Fibroblast of skin of right biceps (primary cell): ENCODE measurements at places on chromosomes 2 and 18.

DNA sequence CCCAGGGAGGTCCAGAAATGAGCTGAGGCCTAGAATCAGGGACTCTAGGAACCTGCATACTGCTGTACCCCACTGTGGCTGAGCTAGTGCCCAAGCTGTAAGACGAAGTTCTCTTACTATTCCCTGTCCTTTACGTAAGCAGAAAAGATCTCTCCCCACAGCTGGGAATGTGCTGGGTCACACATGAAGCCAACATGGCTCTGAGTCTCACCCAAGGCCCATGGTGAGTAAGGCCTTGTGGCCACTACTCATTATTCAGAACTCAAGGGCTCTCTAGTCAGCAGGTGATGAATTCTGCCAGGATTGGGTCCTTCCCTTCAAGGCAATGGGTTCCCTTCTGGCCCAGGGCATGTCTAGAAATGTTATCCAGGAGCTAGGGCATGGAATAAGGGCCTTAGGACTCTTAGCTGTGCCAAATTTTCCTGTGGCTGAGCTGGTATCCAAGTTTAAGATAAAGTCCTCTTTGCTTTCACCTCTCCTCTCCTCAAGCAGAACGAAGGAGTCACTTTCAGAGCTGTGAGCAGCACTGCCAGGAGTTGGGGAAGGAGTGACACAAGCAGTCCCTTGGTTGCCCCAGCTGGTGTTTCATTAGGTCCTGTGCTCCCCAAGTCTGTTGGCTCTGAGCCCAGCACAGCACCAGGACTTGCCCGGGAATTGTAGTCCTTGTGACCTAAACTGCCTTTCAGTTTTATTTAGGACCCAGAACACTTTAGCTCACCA is 707.6 kb downstream of the SLC4A3 start:
- no peak for DNase-seq

GRCh38 chr2:224817676-224818075 is 101.5 kb upstream of the CCDC195 start:
- no peak for DNase-seq

DNA sequence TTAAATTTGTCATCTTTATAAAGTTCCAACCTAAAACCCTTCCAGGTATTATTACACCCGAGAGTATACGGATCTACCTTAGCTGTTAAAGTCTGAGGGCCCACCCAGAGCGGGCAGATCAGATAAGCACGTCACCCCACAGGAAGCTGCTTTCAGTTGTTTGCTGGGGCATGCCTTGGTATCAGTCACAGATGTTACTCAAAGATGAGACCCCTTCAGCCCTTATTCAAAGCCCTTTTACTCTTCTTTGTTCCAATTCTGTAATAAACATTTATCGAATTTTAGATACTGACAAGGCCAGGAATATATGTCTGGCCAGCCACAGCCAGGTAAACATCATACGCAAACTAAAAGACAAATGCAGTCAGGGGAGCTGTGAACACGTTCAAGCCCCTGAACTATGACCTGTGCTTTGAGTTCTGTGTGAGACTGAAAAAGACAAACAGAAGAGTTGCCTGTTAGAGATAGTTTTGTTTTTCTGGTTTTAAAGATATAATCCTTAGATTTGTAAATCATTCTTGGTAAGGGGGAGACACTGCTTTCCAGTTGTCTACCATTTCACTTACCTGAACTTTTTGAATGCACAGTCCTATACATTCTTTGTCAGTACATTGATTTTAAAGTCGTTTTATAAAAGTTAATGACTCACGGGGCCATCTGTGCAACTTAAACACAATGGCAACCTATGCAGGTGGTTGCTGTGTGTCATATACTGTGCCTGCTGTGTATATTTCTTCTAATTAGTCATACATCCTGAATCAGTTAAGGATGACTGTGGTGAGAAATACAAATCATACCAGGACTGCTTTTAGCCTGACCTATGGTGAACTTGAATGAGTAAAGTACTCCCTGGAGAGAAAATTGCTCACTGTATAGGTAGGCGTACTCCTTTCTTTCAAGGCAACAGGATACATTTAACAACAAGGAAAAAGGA is 100.5 kb upstream of the ITPRID2 start:
- DNase-seq: peak; percentile 98

DNA sequence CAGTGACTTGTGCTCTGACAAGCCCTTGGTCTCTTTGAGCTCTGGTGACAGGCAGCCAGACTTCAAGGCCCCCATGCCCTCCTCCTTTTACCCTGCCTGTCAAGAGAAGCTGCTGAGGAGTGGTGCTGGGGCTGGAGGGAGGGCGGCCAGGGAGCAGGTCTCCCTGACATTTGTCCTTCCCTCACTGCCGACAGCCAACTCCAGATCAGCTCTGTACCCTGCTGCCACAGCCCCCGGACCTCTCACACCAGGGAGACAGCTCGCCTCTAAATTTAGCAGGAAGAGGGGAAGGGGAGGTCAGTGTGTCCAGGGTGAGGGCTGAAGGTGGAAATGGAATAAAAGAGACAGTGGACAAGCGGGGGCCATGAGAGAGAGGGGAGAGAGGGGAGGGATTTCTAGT is 155.8 kb downstream of the TDRD15 start:
- DNase-seq: no peak

DNA sequence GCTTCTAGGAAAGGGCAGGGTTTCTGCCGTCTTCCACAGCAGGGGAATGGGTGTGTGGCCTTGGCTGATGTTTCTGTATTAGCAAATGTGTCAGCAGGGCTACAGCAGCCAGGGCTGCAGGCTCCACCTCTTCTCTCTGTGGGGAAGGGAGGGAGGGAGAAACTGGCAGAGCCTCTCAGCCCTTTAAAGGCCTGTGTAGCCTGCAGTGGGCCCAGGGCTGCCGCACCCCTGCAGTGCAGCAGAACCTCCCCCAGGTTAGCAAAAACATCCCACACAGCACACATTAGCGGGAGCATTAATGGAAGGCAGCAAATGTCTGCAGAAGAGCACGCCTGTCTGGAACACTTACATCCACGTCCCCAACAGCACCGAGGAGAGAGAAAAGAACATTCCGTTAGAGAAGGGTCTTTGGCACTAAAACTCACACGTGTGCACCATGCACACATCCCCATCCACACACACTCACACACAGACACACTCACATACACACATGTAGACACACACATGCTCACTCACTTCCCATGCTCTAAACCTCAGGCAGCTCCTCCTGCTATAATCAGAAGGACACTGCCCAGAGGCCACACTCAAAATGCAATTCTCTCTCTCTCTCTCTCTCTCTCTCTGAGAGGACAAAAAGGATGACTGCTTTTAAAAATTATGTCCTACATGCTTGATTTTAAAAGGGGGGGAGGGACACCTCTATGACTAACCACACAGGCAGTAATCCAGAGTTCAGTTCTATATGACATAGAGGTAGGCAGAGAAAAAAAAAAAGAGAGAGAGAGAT is 24.1 kb downstream of the MRPL35 start:
- DNase-seq: peak; percentile 85

DNA sequence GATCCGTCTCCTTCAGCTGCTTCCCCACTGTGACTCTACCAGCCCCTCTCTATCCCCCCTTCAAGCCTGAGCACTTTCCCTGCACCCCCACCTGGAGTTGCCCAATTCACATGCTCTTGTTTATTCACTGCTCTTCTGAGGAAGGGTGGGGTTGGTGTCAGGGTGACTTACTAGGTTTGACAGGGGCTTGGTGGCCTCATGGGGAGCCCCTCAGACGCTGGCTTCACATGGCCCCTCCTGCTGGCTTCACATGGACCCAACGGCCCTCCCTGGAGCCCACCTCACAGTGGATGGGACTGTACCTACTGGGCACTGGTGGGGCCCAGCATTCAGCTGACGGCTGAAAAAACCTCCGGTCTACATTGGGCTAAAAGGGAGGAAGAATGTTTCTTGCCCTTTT is 16.7 kb upstream of the MRPL33 start:
- no peak for DNase-seq

DNA sequence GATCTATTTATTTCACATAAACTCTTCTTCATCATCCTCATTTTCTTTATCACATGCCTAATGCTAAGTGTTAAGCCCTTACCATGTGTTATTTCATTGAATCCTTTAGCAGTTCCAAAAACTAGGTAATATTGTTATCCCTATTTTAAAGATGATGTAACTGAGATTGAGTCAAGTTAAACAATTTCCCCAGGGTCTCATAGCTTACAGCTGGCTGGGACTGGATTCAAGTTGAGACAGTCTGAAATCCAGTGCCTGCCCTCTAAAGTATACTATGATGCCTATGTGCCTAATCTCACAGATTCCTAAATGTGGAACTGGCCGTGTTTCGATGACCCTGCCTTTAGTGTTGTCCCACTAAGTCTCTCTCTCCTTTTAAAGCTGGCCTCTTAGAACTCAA is 108.5 kb downstream of the MAP2 start:
- no peak for DNase-seq

GRCh38 chr2:109266496-109266895 is 137.5 kb downstream of the SH3RF3 start:
- no peak for DNase-seq

DNA sequence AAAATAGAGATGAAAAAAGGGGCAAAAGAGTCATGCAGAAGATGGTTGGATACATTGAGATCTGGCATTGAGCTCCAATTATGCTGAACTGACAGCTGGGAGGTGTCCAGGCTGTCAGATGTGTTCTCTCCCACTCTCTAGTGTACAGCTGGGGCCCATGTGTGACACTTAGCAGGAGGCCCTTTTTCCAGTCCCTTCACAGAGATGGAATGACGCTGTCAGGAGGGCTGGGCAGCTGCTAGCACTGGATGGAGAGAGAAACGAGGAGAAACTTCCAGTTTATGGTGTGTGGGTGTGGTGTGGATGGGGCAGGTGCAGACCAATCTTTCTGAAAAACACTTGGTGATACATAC is 437.7 kb upstream of the HS6ST1 start:
- DNase-seq: no peak

- no peak for DNase-seq
These were observed 33.4 kb upstream of the POMC start for GRCh38 chr2:25201794-25202193.

DNA sequence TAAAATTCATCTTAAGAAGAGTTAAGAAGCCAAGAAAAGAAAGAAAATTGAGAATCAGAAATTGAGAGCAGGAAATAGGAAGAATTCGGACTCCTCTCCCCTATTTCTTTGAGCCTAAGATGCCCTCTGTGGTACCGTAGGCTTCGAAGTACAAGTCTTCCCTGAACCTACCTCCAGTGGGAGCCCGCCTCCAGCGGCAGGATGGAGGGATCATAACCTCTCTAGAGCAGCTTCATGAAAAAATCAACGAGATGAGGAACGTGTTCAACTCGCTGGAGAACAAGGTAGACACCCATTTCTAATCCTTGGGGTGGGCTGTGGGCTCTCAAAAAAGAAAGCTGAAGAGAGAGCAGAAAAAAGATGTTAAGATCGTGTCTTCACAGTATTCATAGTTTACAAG is 36.3 kb downstream of the ARHGEF33 start:
- no peak for DNase-seq

DNA sequence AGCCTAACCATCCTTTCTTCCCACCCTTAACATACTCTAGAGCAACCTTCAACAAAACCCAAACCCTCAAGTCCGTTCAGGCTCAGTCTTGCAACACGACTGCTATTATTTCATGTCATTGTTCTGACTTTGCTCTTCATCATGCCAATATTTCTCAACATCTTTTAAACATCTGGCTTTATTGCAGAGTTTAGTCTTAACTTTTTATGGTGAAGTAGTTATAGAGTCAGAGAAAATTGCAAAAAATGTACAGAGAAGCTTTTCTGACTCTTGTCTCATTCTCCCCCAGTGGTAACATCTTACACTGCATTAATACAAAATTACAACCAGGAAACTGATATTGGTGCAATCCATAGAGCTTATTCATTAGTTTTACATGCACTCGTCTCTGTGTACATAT is 3.9 kb downstream of the MARCO start:
- no peak for DNase-seq

DNA sequence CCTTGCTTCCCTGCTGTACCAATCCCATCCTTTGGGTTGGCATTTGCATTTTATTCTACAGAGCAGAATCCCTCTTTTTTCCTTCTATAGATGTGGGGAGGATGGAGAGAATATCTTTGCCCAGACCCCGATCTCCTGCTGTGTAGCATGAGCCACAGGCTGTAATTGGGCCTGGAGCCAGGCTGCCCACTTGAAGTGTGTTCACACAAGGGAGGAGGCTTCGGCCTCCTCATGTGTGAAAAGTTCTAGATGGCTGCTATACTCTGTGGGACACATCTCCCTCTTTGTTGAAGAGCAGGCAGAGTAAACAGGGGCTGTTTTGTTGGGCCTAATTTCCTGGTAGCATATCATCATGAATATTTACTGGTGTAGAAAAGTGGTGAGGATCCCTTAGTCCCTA is 126.3 kb downstream of the XRCC5 start:
- DNase-seq: no peak

GRCh38 chr2:177843188-177843587 is 229.4 kb downstream of the PDE11A start:
- DNase-seq: no peak

GRCh38 chr2:197591339-197592072 is 75.6 kb downstream of the MOB4 start:
- DNase-seq: no peak
